ENCODE measurements at places on chromosomes 1 and 21. TPM values are rescaled to one million over a fixed set of nuclear protein-coding genes. Genes with fewer than 3 reads are reported as not detected.

The VASH2 gene
- 2.1 TPM for total RNA-seq

- no peak for DNase-seq
Observed at GRCh38 chr1:162632217-162632666, at the start of gene DDR2. TSS of gene DDR2 (plus strand) at chr1:162632464. CDS start at chr1:162719064, 86,600 bp downstream.

DNA sequence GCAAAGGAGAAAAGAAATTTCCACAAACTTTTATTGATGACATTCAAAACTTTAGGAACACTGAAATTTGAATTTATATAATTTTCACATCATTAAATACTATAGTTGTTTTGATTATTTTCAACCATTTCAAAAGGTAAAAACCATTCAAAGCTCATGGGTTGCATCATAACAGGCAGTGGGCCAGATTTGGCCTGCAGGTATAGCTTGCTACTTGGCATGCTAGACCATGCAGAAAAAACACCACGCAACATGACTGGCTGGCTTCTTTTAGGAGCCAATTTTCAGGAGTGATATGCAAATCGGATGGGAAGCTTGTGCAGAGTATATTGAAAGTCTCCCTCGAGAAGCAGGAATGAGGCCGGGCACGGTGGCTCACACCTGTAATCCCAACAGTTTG is 144.8 kb downstream of the GLUL start:
- DNase-seq, result no peak

The TFF2 gene
- not detected for total RNA-seq

The SLFNL1 gene
- 0.72 TPM for total RNA-seq

DNA sequence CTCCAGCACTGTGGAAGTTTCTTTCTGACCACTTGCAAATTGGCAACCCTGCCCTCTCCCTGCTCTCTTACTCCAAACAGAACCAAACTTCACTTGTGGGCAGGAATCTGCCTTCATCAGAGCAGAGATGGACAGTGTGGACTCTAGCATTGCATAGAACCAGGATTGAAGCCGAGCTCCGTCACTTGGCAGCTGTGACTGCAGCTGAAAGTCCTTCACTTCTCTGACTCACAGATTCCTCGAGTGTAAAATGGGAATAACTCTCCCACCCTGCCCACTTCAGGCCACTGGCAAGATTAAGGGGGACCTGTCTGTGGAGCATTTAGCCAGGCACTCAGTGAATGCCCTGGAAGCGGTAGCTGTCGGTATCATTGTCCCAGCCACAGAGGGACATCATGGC is 75.7 kb upstream of the ZBTB40 start:
- peak; percentile 80 for DNase-seq

GRCh38 chr1:116825720-116826438 is 71.6 kb downstream of the CD2 start:
- no peak for DNase-seq

The RIPK4 gene
- 2.2 TPM for total RNA-seq

- no peak for DNase-seq
Observed at GRCh38 chr1:177665935-177666334, 303.9 kb downstream of the SEC16B start.

DNA sequence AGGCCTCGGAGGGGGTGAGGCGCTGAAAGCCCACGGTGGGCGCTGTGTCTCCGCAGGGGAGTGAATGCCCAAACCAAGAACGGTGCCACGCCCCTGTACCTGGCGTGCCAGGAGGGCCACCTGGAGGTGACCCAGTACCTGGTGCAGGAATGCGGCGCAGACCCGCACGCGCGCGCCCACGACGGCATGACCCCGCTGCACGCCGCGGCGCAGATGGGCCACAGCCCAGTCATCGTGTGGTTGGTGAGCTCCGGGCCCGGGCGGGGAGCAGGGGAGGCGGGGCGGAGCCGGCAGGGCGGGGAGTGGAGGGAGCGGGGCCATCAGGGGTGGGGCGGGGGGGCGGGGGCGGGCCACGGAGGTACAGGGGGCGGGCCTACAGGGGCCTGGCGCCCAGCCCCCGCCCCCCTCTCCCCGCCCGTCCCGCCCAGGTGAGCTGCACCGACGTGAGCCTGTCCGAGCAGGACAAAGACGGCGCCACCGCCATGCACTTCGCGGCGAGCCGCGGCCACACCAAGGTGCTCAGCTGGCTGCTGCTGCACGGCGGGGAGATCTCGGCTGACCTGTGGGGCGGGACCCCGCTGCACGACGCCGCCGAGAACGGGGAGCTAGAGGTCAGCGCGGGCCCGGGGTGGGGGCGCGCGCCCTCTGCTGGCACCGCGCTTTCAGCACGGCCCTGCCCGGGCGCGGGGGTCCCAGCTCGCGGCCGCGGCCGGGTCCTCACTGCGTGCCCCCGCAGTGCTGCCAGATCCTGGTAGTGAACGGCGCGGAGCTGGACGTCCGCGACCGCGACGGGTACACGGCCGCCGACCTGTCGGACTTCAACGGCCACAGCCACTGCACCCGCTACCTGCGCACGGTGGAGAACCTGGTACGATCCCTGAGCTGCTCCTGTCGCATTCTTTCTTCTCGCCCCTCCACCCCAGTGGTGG is 15.9 kb downstream of the ESPN start:
- peak; percentile 96 for DNase-seq

GRCh38 chr1:22753481-22753971 is 42.9 kb downstream of the EPHB2 start:
- DNase-seq, result peak; percentile 96

DNA sequence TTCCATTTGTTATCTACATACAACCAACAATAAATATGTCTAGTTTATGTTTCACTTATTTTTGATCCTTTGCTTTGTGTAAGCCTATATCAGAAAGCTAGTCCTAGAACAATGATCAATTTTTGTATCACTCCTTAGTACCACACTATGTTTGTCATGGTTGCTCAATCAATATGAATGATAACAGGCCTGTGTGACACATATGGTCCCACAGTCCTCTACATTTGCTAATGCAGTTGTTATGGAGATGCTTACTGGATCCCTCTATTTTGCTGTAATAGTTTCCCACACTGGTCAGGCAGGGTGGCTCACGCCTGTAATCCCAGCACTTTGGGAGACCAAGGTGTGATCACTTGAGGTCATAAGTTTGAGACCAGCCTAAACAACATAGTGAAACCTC is 59.1 kb downstream of the ERO1B start:
- DNase-seq, result no peak

The RGS1 gene
- not detected for total RNA-seq

DNA sequence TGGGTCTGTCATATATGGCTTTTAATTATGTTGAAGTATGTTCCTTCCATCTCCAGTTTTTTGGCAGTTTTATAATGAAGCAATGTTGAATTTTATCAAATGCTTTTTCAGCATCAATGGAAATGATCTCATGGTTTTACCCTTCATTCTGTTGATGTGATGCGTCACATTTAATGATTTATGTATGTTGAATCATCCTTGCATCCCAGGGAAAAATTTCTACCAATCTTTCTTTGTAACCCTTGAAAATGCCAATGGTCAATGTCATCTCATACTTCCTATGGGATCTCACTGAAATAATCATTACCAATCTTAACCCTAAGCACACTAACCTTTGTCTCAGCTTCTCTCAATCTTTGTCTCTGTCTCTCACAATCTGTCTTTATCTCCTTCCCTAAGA is 1004.0 kb downstream of the KCNT2 start:
- DNase-seq, result no peak

The LYPD8 gene
- total RNA-seq, result not detected

GRCh38 chr1:55155522-55155921 is 59.6 kb downstream of the USP24 start:
- DNase-seq, result no peak

DNA sequence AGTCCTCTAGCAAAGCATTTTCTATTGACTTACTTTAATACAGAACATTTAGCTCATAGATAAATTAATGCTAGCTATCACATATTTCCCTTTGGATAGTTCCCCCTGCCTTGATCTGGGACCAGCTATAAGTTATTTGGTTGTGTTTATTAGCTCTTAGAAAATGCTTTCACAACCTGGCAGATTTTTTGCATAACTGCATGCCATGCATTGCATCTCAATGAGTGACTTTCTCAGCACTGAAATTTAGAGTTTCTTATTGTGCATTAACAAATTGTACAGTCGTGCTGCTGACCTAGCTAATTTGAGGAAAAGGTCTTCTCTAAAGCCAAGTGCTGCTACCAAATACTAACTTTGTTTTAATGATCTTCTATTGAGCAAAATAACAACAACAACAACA is 164.8 kb downstream of the PLPPR5 start:
- no peak for DNase-seq
